ENCODE measurements at places on chromosomes 3 and 15.

- DNase-seq: no peak
These were observed 49.6 kb downstream of the MAP6D1 start for GRCh38 chr3:183775781-183776180.

DNA sequence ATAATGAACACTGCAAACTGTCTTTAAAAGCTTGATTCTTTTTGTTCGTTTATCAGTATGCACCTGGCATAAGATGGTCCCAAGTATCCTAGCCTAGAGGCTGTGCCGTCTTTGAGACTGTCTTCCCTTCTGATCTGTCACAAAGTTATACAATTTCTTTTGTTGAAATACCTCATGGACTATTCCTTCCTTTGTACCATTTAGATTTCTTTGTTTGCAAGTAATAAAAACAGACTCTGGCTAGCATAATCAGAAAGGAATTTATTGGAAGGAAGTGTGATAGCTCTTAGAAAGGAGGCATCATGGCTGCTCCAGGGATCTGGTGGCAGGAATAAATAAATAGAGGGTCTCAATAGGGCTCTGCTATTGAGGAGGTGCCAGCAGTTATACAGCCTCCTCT lies 280.4 kb downstream of the SLC9A9 start:
- DNase-seq: no peak

DNA sequence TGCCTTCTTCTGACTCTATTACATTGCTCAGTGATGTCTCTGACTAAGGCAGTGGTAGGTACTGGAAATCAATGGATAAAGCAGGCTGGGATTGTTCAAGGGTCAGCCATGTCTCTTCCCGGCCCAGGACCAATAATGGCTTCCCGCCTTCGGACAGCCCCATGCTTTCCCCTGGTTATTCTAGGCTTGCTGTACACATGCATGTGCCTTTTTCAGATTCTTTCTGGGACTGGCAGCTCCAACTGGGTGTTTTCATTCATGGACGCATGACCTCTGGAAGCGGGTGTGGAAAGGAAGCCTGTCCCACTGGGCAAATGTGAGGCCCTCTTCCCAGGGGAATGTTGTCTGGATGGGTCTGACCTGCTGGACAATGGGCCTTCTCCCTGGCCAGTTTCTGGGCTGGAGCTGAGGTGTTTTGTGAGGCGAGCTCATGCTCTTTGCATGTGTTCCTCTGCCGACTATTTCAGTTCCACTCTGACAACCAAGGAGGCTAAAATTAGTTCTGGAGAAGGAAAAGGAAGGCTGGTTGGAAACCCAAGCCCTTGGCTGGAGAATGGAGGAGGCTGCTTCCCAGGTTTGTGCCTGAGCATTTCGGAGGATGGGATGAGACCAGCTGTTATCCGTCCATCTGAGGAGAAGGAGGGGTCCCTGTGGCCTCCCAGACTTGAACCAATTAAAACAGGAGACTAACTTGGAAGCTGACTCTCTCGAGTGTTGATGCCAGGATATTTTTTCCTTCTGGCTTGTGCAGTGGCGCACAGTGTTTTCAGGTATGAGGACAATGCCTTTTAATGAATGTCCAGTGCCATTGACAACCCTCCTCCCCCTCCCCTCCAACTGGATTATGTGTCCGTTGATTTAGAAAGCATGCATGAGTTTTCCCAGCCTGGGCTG lies 6.9 kb downstream of the ACVR2B start:
- DNase-seq: no peak

DNA sequence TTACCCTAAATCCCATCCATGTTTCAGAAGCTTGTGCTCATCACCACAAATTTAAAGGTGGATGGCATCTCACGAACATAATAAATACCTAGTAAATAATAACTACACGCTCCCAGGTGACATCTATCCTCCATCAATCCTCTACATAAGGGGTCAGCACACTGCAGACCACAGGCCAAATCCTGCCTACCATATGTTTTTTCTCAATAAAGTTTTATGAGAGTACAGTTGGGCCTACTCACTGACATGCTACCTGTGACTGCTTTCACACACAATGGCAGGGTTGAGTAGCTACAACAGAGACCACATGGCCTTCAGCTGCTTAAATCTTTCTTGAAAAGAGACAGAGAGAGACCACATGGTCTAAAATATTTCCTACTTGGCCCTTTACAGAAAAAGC lies 105.9 kb downstream of the LMLN start:
- DNase-seq: no peak

DNA sequence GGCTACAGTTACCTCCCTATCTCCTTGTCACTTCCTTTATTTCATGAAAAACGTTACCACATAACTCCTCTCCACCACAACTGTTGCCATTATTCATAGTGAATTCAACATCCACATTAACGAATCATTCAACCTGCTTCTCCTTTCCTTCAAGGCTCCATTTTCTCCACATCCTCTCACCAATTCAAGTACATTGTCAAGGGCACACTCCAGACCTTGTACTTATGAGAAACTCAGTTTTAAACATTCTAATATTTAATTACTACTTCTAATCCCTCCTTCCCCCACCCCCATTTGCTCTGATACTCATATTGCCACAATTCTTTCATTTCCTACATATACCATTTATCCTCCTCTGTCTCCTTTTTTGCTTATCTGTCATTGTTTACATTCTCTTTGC lies 871.2 kb downstream of the TUSC7 start:
- no peak for DNase-seq

Data from EL (cell line).